Prostate gland (tissue), 2 donors: ENCODE measurements at places on chromosomes 12 and 14. TPM values are rescaled to one million over a fixed set of nuclear protein-coding genes. Genes with fewer than 3 reads are reported as not detected.

DNA sequence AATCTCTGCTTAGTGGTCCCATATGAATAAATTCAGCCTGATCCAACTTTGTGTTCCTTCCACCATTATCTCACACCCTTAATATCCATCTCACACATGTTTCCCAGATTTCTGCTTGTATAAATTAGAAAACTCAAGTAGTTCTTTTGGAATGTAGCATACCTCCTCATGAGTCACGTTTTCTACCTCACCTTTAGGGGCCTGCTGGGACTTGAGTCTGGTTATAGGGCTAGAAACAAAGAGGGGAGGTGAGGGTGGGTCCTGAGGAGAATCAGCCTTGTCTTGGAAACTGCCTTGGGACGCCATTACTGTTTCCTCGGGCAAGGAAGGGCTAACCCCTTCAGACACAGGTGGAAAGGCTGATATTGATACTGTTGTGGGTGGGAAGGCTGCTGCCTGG lies 51.1 kb downstream of the EMP1 start:
- no peak for DNase-seq

GRCh38 chr14:25484235-25484634 lies 434.3 kb upstream of the STXBP6 start:
- DNase-seq: no peak

- no peak for DNase-seq
These were observed 2.9 kb downstream of the NEK9 start for GRCh38 chr14:75123991-75124390.

DNA sequence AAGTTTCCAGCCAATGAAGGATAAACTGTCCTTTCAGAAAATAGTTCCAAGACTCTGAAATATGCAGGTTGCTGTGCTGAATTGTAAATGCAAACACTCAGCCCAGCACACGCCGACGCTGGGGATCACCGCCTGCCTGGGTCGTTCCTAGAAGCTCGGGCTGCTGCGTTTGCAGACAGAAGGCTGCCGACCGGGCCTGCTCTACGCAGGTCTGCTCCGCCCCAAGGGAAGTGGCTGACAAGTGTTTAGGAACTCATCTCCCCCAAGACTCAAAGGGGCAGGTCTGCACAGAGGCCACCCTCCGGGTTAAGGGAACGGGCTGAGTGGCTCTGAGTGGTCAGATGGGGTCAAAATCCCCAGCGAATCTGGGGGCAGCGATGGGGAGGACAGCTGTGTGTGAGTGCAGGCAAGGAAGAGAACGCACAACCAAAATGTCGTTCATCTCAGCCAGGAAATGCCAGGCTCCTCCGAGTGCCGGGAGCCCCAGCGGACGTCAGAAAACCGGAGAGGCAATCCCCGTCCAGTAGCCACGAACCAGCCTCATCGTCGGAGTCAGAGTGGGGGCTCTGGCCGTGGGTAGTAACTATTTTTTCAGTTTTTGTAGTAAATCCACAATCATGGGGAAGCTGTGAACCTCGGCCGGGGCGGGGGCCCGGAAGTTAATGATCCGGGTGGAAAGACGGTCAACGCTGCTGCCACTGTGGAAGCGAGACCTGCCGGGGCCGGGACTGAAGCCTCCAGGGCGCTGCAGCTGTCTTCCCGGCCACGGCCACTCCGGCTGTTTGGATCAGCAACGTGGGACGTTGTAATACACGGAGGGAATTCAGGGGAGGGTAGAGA lies 6.0 kb downstream of the GALNT9 start:
- no peak for DNase-seq

DNA sequence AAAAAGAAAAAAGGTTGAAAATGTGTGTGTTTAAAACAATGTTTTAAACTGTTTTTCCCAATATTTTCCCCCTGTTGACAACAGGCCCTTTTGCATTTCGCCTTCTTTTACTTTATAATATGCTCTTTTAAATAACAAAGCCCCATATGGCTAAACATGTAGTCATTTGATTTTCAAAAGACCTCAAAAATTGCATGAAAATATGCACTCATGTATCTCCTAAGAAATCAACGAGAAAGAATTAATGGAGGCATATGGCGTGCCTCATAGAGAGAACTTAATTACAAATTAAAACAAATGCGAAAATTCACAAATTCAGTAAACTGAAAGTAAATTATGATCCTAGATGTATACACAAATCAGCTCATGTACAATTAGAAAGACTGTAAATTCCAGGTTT lies 202.6 kb upstream of the FOXN3 start:
- no peak for DNase-seq

DNA sequence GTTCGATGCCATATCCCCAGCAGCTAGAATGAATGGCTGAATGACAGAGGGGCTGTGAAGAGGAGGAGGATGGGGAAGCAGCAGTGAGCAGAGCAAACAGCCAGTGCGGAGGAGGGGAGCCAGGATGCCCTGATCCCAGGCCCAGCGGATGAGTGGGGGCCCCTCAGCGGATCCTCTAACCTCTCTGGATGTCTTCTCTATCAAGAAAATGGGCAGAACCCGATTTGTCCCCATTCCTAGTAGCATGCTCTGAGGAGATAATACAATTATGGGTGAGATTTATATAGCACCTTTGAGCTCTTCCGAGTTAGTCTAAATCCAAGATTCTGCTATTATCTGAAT lies 30.0 kb upstream of the RPLP0 start:
- DNase-seq: no peak

GRCh38 chr12:14238221-14238792 lies 127.2 kb upstream of the ATF7IP start:
- no peak for DNase-seq

- DNase-seq: no peak
These were observed 26.8 kb downstream of the CEP170B start for GRCh38 chr14:104891664-104892530.

DNA sequence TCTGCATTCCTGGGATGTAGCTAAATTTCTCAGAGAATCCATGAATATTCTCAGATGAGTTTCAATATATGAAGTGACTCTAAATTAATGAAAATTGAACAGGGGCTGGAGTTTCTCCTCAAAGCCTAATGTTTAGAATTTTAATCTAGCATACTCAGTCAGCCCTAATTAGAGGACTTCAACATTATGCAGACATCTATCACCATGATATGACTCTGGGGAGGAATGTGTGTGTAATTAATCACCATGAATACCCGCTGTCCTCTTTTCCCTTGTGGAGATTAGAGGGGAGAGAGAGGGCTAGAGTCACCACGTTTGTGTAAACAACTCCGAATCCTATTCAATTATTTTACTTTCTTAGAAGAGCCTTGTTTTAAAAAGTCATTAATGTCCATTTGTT lies 698.6 kb upstream of the MDGA2 start:
- DNase-seq: no peak

DNA sequence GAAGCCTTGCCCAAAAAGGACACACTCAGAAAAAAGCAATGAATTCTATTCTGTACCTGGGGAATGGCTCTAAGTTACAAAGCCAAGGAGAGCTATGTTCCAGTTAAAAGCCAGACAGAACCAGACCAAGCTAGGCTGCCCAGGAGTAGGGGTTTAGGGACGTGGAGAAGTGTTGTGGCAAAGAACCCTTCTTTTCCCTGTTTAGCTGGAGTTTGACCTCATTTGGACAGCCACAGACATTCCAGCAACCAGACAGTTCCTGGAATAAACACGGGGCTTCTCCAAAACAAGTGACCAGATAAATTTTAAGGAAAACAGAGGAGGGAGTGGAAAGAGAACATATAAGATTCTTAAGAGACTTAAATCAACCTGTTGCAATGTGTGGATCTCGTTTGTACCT lies 62.3 kb downstream of the GCH1 start:
- DNase-seq: no peak

DNA sequence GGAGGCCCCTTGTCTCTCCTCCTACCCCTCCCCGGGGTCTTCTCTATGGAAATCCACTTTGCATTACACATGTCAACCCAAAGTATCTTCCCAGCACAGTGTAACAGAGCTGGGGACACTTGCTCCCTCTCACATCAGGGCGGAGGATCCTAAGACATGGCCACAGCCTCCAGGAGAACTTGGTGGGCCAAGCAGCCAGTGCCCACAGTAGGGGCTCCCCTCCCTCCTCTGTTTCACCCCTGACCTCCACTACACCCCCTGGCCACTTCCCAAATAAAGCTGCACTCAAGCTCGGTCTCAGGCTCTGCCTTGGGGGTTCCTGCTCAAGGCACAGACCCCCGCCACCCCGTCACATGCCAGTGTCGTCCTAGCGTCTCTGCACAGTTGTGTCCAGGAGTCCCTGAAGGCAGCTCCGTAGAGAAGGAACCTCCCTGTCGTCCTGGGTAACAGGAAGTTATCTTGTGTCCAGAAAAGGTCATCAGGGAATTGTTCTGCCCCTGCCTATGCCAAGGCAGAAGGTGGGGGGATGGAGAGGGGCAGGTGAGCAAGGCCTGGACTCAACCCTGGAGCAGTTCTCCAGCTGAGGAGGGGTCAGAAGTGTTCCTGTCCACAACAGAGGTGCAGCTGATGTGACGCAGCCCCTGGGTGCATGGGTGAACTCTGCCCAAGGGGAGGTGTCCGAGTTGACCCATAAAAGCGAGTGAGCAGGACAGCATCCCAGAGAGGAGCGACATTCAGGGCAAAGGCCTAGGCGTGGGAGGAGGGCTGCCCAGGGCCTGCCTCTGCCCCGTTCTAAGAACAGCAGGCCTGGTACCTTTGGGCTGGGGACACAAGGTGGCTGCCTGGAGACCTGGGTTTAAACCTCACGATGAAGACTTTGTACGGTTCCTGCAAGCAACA lies 25.5 kb downstream of the DIO3 start:
- DNase-seq: no peak

DNA sequence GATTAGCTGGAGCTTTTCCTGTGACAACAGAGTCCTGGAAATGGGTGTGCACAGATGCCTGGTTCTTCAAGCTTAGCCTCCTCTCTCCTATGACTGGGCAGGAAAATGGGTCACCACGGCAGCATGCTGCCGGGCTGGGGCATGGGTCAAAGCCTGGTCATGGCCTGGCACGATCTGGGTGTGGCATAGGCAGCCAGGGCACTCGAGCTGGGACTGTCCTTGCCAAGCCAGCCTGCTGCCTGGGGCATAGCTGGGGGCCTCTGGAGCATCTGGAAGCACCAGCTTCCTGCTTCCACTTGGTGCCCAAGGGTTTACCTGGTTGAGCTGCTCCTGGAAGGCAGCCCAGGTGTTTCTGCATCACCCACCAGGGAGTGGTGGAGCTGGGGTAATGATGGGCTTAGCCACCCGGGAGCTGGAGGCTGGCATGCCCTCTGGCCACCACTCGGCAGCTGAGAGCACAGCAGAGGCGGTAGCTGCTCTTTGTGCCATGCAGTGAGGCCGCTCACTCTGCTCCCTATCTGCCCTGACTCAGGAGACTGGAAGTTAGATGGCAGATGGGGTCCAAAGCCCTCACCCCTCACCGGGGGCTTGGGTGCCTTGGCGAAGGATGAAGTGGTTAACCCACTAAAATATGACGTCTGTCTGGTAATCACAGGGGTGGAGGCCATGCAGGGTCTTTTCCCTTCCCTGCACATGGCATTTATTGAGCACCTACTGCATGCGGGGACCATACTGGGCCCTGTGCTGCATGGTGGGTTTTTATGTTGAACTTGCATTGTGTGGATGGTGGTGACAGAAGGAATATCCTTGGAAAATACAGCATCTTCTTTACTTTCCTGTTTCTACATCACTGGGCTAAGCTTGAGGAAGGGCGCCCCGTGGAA lies 1.7 kb downstream of the OTUB2 start:
- no peak for DNase-seq

- no peak for DNase-seq
These were observed 73.1 kb downstream of the WDR20 start for GRCh38 chr14:102212845-102213244.

DNA sequence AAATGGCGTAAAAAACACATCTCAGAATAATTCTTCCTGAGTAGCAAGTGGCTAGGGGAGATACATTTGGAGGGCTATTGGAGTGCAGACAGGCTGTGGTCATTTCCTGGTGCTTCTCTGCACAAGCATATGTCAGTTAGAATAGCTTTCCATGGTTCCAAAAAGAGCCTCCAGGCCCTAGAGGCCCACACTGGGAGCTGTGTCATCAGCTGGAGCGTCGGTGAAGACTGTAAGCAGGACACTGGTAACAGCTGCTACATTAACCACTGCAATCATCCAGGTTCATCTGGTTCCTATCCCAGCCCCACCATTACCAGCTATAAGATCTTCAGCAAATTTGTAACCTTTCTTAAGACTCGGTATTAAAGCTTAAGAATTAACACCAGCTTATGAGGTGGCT lies 31.7 kb upstream of the APPL2 start:
- no peak for DNase-seq

GRCh38 chr12:11621797-11622423 lies 27.6 kb upstream of the ETV6 start:
- DNase-seq: no peak

DNA sequence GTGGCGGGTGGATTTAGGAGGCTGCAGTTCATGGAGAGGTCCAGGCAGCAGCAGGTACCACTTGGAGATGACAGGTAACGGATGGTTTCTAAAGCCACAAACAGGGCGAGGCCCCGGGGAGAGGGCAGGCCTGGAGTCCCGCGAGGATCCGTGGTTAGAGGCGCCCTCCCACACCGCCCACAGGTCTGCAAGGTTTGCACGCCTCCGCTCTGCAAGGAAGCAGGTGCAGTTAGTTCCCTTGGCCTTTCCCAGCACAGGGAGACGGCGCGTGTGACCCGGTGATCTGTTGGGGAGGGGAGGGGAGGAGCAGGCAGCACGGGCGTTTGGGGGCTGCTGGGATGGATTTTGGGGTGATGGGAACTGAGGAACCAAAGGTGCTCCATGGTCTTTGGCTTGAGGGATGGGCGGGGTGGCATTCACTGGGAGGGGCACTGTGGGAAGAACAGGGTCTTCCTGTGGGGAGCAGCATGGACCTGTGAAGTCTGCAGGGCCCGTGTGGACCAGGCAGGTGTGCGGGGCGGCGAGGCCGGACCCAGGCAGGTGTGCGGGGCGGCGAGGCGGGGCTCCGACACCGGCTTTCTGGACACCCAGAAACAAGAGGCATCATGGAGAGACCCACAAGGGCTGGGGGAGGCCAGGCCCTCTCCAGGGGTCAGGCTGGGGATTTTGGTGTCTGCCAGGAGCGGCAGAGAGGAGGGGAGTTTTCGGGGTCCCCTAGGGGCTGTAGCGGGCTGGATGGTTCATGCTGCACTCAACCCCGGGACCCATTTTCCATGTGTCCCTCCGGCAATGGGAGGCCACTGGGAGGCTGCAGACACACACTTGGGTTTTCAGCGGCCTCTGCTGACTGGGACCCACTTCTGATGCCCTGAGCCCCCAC lies 29.1 kb downstream of the NOC4L start:
- no peak for DNase-seq

DNA sequence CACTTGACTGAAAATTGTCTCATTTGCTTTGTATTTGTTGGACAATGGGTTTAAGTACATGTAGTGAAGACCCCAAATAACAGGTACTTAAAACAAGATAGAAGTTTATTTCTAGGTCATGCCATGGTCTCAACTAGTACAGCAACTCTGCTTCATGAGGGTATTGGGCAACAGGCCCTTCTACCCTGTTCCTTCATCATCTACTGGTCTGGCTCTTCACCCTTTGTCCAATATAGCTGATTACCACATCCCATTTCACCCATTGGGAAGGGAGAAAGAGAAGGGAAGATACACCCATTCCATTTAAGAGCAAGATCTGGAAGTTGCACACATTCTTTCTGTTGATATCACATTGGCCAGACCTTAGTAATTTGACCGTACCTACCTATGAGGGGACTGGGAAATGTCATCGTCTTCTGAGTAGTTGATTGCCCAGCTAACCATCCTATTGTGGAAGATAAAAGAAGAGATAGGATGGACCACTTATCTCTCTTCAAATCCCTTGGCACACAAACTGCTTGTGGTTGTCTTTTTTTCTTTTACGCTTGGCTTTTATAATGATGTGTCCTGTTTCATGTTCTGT lies 104.6 kb downstream of the DIP2B start:
- DNase-seq: no peak

HPD gene
- 4.0 TPM for total RNA-seq

KRT79 gene
- not detected for total RNA-seq

PAWR gene
- total RNA-seq: 46.4 TPM

SDSL gene
- total RNA-seq: 6.2 TPM

IFNG gene
- not detected for total RNA-seq

UBE2N gene
- total RNA-seq: 49.0 TPM
